ENCODE measurements at places on chromosomes 3 and 15.

GRCh38 chr15:96076350-96076749 is 254.2 kb upstream of the NR2F2 start:
- DNase-seq = no peak

DNA sequence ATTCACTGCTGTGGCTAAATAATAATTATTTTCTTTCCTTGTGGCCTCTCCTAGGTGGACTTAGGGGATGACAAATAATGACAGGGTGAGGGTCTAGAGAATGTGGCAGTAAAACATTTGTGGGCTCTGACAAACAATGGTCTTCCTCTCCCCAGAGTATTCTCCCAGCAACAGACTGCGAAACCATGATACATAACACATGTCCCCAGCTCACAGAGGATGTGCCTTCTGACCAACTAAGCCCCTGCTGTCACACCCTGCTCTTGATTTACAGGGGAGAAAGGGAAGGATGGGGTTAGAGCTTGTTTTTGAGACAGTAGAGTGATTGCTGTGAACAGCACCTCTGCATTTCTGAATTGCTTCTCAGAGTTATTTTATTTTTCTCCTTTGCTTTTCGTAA is 116.6 kb upstream of the CTDSPL start:
- DNase-seq = no peak

- DNase-seq = no peak
Observed at GRCh38 chr15:78104119-78104479, 11.7 kb downstream of the SH2D7 start.

DNA sequence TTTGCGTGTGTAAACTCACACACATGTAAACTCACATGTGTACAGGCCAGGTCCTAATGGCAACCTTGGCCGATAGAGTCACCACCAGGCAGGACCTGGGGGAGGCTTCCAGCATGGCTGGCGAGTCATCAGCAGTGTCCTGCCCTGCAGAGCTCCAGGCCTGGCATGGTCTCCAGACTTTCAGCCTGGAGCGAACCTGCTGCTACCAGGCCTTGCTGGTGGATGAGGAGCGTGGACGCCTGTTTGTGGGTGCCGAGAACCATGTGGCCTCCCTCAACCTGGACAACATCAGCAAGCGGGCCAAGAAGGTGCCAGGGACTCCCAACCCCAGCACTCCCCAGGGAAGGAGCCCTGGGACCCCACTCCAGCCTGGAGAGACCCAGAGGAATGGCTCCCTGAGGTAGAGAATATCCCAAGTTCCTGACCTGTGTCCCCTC is 1.0 kb downstream of the SEMA3B start:
- no peak for DNase-seq

DNA sequence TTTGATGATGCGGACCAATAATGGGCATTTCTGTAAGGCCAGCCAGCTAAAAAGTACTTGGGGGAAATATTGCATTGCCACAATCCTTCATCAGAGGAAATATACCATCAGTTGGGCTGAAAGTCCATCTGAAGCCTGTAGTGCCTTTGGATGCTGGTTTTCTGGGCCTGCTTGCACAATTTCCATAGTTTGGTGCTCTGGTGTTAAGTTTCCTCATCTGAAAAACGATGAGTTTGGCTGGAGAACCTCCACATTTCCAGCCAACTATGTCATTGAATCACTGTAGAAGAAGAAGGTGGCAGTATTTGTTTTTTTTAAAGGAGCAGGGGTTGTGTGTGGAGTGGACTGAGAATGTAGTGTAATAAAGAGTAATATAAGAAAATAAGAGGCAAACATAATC is 10.1 kb downstream of the CCNB2 start:
- no peak for DNase-seq

DNA sequence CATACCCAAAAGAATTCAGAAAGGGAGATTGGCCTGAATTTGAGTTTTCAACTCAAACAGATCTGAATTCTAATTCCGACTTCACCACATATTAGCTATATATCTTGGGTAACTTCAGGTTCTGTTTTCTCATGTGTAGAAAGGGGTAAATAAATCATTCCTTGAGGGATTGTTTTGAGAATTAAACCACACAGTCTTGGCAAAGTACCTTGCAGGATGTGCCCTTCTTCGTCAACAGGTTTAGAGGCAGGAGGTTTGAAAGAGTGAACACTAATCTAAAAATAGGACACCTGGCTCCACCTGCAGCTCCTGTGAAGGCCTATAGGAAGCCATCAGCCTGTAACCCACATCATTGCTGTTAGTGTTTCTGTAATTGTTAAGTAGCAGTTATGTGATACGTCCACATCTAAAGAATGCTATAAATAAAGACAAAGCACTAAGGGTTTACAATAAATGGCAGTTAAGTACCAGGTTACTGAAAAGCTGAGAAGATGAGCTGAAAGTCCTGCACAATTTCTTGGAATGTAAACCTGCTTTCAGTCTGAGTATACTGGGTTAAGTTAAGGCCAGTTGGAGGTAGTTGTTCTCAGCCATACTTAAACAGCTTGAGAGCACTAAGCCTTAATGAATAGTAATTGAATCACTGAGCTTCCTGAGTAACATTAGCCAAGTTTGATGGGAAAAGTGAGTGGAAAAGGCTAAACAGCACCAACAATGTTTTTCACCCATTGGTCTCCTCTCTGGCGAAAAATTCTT is 6.0 kb downstream of the CCDC80 start:
- no peak for DNase-seq

GRCh38 chr15:62026487-62027262 is 33.6 kb downstream of the VPS13C start:
- DNase-seq = no peak

DNA sequence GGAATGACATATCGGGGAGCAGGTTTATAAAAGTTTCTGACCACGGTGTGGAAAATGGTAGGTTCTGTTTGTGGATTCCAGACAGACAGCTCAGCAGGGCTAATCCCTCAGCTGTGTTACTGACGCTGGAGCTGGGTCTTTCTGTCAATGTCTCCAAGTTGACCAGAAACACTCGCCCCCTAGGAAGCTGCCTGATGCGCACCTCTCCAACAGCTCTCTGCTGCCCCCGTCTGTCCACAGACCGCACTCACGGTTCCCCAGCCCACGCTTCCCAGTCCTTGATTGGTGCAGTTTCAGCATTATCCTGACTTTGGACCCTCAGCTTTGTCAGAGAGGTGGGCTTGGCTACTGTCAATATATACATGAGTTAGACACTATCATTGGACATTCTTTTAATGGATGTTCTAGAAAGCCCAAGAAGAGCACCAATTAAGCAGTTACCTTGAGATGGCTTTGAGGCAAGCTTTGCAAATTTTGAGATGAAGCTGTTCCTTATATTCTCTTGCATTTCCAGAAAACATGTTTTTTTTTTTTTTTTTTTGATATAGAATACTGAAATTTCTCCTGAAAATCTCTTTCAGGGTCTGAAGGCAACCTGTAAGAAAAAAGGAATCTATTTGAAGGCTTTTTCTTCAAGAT is 98.9 kb upstream of the TBC1D5 start:
- DNase-seq = peak; percentile 25

GRCh38 chr3:173663696-173664111 is 266.2 kb downstream of the NLGN1 start:
- DNase-seq = no peak

- DNase-seq = no peak
Observed at GRCh38 chr3:73072634-73073033, 11.2 kb downstream of the EBLN2 start.

DNA sequence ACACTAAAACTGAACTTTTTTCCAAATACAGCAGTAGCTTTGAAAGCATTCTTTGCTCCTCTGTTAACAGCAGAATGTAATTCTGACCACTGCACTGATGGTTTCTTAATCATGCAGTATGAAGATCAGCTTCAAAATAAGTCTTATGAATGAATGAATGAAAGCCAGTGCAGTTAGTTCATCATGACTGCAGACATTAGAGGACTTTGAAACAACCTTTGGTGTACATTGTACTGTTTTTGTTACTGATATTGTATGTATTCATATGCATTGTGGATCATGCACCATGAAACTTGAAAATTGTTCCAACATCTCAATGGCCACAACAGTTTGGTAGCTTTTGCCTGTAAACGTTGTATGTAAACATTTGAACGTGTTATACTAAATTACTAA is 1.3 kb upstream of the TNIK start:
- DNase-seq = no peak

DNA sequence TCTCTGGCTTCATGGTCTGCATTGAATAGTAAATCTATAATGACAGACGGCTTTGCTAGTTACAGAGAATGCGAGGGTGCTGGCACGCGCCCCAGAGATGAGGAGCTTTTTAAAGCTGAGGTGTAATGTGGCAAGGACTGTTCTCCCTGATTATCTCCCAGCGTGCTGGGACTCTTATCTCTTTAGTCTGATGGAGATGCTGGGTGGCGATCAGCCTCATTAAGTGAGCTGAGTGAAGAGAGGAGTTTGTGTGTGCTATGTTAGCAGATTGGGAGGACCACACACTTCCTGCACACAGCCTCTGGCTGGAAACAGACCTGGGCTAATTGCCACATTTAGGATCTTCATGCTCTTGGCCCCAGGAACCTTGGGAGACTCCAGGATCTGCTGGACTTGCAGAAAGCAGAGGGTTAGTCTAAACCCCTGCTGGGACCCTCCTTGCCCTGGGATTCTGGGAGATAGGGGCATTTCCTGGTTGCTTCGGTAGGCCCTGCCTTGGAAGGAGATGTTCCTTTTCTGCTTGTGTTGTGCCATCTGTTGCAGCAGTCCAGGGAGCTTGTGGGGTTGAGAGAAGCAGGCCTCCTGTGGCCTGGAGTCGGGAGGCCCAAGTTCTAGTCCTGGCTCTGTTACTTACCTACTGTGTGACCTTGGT is 15.0 kb downstream of the PDIA5 start:
- no peak for DNase-seq

- DNase-seq = no peak
Observed at GRCh38 chr3:125624341-125624740, 29.0 kb upstream of the OSBPL11 start.

- no peak for DNase-seq
Observed at GRCh38 chr15:25797936-25798901, 64.9 kb downstream of the ATP10A start.

- no peak for DNase-seq
Observed at GRCh38 chr3:128179484-128179819, 26.2 kb downstream of the EEFSEC start.

GRCh38 chr3:10508619-10509260 is 3.4 kb upstream of the ATP2B2 start:
- DNase-seq = no peak

GRCh38 chr3:65557899-65558564 is 480.7 kb downstream of the MAGI1 start:
- no peak for DNase-seq

- no peak for DNase-seq
Observed at GRCh38 chr3:111700054-111700453, 104.9 kb upstream of the ZBED2 start.

DNA sequence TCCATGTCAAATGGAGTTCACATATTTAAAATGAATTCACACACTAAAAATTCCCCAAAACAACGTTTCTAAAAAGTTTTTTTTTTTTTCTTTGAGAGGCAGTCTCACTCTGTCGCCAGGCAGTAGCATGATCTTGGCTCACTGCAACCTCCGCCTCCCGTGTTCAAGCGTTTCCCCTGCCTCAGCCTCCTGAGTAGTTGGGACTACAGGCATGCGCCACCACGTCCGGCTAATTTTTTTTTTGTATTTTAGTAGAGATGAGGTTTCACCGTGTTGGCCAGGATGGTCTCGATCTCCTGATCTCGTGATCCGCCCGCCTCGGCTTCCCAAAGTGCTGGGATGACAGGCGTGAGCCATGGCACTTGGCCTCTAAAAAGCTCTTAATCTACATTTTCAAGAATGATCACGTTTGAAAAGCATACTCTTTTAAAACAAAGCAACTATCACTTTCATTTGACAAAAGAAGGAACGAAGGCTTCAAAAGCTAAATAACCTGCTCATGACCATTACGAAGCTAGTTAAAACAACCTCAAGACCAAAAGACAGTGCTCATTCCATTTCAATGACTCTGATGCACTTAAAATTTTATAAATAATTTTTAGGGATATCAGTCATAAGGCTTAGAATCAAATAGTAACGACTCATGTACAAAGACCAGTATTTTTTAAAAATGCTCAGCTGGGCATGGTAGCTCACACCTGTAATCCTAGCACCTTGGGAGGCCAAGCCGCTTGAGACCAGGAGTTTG is 5.5 kb downstream of the UBE3A start:
- no peak for DNase-seq

GRCh38 chr15:37837276-37837675 is 97.2 kb upstream of the TMCO5A start:
- no peak for DNase-seq

GRCh38 chr3:48215466-48215865 is 7.8 kb upstream of the CAMP start:
- no peak for DNase-seq
